Fibroblast of skin of back (primary cell): ENCODE measurements at places on chromosomes 16 and 17.

- no peak for DNase-seq
These were observed 109.3 kb upstream of the CHMP6 start for GRCh38 chr17:80882323-80882722.

- DNase-seq: no peak
These were observed 21.4 kb upstream of the ABCC3 start for GRCh38 chr17:50613007-50613992.

- DNase-seq: peak; percentile 50
These were observed 295.3 kb upstream of the PMFBP1 start for GRCh38 chr16:72467157-72467759.

- no peak for DNase-seq
These were observed 136.5 kb downstream of the CMIP start for GRCh38 chr16:81581107-81581506.

GRCh38 chr17:32335046-32335445 lies 6.9 kb downstream of the C17orf75 start:
- DNase-seq: peak; percentile 43

DNA sequence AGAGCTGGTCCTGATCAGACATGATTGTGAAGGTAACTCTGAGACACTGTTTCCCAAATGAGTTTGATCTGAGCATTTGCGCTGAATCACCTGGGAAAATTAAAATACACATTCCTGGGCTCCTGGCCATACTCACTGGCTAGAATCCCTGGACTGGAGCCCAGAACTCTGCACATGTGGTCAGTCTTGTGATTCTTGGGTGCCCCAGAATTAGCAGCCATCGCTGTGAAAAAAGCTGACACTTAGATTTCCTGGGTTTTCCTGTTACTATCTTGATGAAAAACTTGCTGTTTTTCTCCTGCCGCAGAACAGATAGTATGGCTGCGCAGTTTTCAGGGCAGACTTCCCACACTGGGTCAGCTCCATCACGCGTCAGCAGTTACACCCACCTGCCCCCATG lies 24.6 kb downstream of the NECAB2 start:
- peak; percentile 27 for DNase-seq

GRCh38 chr17:29357821-29358232 lies 32.3 kb upstream of the TAOK1 start:
- peak; percentile 40 for DNase-seq

GRCh38 chr17:6567528-6568183 lies 11.3 kb upstream of the PITPNM3 start:
- no peak for DNase-seq

- DNase-seq: no peak
These were observed 642.7 kb downstream of the HS3ST4 start for GRCh38 chr16:26334218-26335111.

GRCh38 chr16:19809121-19809635 lies 75.5 kb downstream of the GPRC5B start:
- no peak for DNase-seq

DNA sequence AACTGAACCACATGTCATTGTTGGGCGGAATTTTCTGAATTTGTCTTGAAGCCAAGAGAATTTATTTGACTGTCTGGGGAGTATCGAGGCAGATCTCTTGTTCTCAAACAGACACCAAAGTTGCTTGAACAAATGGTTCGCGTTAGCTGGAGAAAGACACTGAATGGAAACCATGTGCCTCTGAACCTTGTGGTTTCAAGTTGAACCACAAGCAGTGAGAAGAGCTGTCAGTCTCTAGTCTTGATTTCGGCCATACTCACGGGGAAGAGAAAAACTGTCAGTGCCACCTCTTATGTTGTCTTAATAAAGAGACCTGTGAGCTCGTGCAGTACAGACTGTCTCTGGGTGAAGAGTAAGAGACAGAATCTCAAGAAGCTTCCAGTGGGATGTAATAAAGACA lies 886.5 kb upstream of the SOX9 start:
- no peak for DNase-seq

DNA sequence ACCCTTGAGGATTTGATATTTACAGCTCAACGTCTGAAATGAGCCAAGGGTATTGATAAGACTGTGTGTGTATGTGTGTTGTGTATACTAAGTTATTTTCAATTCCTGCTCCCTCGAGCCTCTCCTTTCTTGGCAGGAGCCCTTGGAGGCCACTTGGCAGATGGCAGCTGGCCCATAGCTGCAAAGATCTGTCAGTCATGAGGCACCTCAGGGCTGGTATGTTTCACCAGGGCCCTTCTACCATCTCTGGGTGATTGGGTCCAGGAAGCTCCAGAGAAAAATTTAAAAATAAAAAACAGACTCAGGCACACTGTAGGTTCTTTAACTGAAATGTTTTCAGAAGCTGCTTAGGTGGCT lies 355.7 kb downstream of the HAPSTR1 start:
- no peak for DNase-seq

- peak; percentile 90 for DNase-seq
These were observed 51.8 kb upstream of the MAP3K14 start for GRCh38 chr17:45368651-45369050.

DNA sequence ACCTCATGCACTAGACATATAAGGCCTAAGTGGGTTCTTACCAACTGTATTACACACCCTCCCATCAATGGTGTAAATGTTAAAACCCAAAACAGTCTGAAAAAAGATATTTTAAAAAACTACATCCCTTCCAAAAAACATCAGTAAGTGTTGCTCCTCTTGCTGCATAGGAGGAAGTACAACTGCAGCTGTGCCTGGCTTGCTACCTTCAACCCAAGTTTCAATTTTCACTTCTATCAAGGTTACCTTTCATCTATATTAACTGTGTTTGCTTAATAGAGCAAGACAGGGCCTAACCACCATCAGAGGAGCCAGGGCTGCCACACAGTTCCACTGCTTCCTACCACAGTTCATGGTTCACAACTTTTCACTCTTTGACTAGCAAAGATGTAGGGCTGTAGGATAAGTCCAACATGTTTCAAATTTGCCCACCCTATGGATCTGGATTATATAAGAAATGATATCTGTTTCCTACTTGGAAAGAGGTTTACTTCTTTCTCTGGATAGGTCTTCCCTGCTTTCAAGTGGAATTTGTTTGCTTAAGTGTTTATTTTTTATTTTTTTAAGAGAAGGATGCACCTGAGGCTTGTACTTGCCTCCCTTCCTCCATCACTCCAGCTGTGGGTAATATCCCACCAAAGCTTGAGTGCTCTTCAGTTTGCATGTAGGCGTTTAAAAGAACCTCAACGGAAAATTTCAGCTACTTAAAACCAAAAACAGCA lies 56.7 kb downstream of the GRB7 start:
- DNase-seq: no peak

DNA sequence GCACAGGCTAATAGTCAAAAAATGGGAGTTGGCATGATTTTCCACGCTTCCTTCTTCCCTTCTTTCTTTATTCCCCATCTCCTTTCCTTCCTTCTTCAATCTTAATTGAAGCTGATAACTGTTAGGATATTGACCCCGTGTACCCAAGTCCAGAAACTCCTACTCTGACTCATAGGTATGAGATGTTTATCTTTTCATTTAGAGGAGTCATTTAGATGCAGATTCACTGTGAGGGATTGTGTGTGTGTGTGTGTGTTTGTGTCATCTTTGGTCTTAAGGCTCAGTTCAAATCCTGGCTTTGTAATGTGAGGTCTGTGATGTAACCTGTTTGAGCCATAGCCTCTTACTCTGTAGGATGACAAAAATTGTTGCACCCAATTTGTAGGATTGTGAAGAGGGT lies 332.0 kb upstream of the MAF start:
- peak; percentile 49 for DNase-seq

DNA sequence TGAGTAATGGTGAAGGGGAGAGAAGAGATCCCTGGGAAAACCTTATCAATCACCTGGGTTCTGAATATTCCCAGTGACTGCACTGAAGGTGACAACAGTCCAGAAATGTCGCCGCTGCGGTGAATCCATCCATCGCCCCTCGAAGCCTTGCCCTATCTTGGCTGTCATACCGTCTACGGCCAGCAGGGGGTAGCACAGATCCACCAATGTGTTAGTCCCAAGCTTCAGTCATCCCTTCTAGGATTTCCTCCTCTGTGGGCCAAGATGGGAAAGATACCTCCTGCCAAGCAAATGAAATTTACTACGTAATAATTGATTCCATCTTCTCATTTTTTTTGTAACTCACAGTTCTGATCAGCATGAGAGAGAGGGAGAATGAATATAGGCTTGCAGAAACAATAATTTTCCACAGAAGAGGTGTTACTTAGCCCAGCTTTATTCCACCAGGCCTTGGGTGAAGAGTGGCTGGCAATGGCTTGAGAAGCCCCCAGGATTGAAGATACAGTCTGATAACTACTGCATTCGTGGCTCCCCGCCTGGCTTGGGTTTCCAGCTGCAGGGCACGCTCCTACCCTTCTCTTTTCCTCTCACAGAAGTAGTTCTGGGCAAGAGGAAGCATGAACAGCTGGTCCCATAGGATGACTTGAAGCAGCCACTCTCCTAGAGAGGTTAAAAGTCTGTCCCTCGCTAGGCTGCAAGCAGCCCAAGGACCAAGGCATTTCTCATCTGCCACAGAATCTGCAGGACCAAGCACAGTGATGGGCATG lies 2.6 kb upstream of the FMNL1 start:
- DNase-seq: peak; percentile 76

GRCh38 chr17:77778636-77779489 lies 179.6 kb upstream of the TNRC6C start:
- peak; percentile 26 for DNase-seq

- no peak for DNase-seq
These were observed 10.6 kb upstream of the NUDT16L1 start for GRCh38 chr16:4682616-4683254.

DNA sequence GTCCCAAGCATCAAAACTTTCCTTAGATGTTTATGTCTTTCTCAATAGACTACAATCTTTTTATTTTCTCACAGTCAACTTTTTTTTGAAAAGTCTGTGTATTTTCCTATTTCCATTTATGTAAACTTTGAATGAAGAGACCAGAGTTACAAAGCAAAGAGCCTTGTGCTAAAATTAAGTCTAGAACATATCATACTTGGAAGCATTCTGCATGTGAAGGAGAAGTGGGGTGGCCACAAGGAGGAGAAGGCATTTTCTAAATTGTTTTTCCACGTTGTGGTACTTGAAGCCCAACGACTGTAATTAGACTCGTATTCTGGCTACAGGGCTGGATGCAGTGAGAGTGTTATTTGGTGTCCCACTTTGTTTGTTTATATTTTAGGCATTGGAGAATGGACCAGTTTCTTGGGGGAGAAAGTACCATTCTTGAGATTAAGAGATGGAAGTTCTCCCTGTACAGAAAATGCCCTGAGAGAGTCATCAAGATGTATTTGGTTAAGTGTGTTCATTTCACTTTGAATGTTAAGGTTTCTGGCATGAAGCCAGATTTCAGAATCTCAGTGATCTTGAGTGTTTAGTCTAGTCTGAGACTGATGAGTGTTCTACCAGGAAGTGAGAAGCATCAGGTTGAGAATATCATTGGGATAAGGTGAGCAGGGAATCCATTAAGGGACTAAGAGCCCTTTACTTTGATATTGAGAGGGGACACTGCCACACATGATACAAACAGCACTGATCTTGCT lies 71.6 kb downstream of the MAP2K6 start:
- peak; percentile 18 for DNase-seq

GRCh38 chr17:74351552-74352210 lies 10.0 kb downstream of the BTBD17 start:
- DNase-seq: no peak

GRCh38 chr17:9576521-9577372 lies at the start of gene CFAP52:
Gene CFAP52 (plus strand): TSS chr17:9576642. CDS start chr17:9576696, 54 bp downstream.
- DNase-seq: peak; percentile 75

DNA sequence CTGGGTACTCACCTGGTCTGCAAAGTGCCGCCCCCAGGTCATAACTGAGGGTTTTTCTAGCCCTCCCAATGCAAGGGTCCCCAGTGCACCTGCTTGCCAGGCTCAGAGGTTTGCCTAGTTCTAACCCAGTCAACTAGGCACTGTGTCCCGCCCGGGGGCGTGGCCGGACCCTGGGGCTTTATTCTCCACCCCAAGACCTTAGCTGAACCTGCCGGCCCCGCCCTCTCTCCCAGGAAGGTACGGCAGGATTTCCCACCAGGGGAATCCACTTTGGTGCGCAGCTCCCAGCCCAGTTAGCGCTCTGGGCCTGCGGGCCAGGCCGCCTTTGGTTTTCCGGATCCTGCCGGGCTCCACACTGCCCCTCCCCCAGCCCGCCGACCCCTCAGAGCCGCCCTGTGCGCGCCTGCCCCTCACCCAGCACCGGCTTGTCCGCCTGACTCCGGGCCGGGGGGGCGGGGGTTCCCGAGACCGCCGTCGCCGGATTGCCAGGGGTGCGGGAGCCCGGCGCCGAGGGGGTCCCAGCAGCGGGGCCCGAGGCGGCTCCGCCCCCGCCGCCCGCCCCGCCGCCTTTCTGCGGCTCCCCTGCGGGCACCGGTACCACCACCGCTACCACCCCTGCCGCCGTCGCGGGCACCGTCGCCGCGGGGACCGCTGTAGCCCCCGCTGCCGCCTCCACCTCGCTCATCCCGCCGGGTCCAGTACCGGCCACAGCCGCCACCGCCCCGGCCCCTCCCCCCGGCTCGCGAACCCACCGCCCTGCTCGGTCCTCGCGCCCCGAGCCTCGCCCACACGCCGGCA lies 424 bp downstream of the YBX2 start:
- DNase-seq: no peak

GRCh38 chr17:64635647-64636305 lies 26.3 kb downstream of the SMURF2 start:
- peak; percentile 95 for DNase-seq

DNA sequence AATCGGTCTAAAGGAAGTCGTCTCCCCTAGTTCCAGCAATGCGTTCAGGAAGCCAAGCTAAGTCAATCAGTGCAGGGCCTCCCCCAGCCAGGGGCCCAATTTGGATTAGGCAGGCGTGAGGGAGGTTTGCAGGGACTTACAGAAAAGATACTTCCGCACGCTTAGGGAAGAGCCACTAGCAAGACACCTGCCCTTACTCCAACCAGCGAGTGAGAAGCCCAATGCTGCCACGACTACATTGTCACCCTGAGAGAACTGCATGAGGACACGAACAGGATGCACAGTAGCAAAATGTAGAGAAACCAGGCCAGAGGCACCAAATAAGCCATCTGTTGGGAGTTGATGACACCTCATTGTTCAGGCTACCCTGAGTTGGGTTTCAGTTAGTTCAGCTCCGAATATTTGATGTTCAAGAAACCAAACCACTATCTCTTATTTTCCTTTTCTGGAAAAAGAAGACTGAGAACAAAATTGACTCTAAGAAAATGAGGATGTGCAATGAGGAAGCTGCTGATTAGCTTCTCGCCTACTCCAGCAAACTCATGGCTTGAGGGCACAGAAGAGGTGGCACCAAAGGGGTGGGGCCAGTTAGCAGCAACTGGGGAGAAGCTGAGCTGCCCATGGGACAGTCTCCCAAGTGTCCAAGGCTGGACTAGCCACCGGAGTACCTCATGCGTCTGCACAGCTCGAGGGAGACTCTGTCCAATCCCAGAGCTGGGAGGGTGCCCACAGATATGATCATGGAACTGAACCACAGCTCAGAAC lies 29.3 kb downstream of the TK2 start:
- no peak for DNase-seq

- no peak for DNase-seq
These were observed 33.5 kb downstream of the KCNJ2 start for GRCh38 chr17:70202840-70203239.

DNA sequence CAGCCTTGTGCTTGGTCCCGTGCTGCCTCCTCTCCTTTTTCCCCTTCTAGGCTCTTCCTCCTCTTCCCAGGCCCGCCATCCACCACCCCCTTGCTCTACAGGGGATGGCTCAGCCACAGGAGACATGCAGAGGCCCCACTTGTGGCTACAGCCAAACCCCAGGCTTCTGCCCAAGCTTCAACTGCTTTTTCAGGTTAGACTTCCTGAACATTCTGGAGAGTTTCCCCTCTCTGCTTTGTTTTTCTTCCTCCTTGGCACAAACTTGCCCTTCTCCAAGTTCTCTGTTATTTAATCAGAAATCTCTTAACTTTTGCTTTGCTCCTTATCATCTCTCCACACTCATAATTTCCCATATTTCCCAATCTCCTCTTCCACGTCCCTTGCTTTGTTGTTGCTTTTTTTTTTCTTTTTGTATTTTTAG lies 18.3 kb upstream of the HAS3 start:
- DNase-seq: no peak
